Hematopoietic multipotent progenitor cell treated with erythropoietin and hydrocortisone succinate and interleukin-3 and kit ligand, for 8 days (in vitro differentiated cells): ENCODE measurements at places on chromosomes 3 and 15.

DNA sequence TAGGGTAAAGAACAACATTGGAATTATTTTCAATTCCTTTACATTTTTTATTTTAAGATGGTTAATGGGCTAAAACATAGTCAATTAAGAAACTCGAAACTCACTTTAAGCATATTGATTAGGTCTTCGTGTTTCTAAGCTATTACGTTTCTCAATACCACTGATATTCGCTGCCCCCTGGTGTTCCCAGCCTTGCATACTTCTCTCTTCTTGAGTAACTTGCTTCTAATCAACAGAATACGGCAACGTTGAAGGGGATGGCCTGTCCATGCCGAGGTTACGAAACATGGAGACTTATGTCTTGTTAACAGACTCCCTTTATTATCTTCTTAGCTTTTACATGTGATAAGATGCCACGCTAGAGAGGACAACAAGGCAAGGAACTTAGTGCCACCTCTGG, 43.6 kb downstream of the ROBO1 start:
- DNase-seq = peak; percentile 2

DNA sequence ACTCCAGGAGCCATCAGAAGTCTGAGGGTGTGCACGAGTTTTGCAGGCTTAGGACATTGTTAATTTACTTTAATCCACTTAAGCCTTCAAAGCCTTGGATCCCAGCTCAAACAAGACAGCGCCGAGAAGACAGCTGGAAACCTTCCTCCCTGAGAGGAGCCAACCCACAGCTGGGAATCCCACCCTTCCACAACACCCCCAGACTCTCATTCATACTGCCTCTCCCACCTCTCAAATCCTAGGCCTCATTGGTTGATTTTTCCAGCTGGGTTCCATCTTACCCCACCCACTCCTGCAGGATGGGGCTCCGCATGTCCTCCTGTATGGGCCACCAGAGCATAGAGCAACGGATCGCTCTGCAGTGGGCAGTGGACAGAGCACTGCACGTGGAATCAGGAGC, 80.4 kb downstream of the SEMA5B start:
- no peak for DNase-seq

- no peak for DNase-seq
Measured at GRCh38 chr15:41908736-41909461, 15.0 kb upstream of the SPTBN5 start.

GRCh38 chr3:194310060-194310835, 40.9 kb downstream of the CPN2 start:
- no peak for DNase-seq

- no peak for DNase-seq
Measured at GRCh38 chr15:48300038-48300437, 31.2 kb upstream of the DUT start.

GRCh38 chr3:169641167-169641566, 22.3 kb downstream of the MECOM start:
- no peak for DNase-seq

GRCh38 chr3:71585131-71585530, 1.6 kb upstream of the FOXP1 start:
- peak; percentile 60 for DNase-seq

DNA sequence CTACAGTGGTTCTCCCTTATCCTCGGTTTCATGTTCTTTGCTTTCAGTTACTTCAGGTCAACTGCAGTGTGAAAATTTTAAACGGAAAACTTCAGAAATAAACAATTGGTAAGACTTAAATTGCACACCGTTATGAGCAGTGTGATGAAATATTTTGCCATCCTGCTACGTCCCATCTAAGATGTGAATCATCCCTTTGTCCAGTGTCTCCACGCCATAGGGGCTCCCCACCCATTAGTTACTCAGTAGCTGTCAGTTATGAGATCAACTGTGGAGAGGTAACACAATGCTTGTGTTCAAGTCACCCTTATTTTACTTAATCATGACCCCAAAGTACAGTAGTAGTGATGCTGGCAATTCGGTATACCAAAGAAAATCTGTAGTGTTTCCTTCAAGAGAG, 47.4 kb downstream of the TJP1 start:
- no peak for DNase-seq
